Left forelimb (tissue), 1 donor: ENCODE measurements at places on chromosomes 1 and 21.

- no peak for DNase-seq
These were observed 8.5 kb downstream of the STMN1 start for GRCh38 chr1:25897754-25898153.

GRCh38 chr1:16012590-16013219, 5.1 kb downstream of the HSPB7 start:
- no peak for DNase-seq

DNA sequence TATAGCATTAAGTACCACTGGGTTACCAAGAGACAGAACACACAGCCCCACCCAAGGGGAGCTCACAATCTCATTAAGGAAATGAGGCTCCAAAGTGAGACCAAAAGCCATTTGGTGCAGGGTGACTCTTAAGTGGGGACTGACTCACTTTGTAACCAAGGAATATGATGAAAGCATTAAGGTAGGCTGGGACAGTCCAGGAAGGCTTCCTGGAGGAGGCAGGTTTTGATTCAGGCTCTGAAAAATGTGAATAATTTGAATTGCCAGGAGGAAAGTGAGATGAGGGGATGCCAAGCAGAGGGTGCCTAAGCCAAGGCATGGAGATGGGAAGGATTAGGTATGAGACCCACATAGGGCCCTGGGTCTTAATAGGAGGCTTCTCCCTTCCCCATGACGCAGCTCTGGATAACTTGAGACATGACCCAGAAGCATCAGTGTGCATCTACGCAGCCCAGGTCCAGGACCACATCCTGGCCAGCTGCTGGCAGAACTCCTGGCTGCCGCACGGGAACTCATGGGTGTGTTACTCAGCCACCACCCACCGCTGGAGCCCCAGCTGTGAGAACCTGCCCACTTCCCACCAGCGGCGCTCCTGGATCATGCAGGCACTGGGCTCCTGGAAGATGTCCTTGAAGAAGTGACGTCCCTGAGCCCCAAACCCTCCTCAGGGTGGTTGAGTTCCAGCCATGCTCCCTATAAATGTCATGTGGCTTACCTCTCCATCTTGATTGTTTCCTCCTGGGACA, 5.9 kb upstream of the TTC4 start:
- no peak for DNase-seq

DNA sequence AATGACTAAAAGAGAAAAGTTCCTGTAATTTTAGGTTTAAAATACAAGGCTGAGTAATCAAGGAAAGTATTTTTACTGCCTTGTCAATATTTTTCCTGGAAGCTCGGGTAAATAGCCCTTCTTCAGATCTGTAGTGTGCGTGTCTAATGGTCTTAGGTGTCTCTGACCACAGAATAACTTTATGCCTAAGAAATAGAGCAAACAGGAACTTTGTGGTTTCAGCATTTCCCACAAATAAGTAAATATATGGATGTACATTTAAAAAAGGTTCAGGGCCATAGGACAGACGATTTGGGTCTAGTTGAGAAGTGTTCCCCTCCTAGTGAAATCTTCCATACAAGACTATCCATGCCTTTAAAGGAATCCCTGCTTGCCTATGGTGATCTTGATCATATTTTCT, 107.0 kb downstream of the ZC3H11B start:
- no peak for DNase-seq

GRCh38 chr1:63773815-63774616, at the start of gene ROR1:
Gene ROR1 (plus strand): TSS chr1:63774017.
- DNase-seq, result peak; percentile 90

DNA sequence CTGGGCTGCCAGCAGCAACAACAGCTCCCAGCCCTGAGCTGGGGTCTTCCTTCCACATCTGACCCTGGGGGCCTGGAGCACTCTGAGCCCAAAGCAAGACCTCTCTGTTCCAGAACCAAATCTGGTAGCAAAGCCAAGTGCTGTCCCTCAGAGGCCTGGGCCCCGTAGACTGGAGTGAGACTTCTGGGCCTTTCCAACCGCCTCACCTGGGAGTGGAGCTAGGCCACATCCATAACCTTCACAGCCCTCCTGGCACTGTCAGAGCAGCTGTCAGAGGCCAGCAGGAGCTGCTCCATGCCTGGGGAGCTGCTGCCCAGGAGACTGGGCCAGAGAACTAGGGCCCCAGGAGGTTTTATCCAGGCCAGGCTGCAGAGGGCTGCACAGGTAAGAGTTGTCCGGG, 15.4 kb upstream of the SLC5A9 start:
- DNase-seq, result no peak

DNA sequence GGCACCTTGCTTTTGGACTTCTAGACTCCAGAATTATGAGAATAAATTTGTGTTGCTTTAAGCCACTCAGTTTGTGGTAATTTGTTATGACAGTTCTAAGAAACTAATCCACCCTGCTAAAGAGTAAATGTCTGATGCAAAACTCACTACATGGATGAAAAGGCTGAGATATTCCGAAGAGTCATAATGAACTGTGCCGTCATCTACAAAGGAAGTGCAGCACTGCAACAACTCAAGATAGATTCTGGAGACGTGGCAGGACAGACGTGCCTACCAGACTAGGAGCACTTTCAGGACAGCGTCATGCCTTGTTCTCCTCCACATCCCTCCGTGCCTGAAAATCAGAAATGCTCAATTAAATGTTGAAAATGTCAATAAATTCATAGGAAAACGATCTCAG, 24.4 kb upstream of the IRF2BP2 start:
- no peak for DNase-seq

DNA sequence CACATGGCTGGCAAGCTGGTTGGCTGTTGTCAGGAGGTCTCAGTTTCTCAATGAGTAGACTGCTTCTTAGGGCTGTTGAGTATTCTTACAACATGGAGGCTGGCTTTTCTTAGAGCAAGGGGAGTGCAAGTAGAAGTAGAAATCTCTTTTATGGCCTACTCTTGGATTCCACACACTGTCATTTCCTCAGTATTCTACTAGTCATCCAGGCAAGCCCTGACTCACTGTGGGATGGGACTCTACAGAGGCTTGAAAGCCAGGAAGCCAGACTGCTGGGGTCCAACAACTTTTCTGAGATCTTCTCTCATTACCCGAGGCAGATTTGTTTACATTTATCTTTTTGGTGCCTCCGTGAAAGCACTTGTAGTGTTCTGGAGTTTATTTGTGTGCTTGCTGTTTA, 196.2 kb upstream of the APP start:
- no peak for DNase-seq

GRCh38 chr1:91133248-91133647, 111.4 kb upstream of the ZNF644 start:
- no peak for DNase-seq

GRCh38 chr21:17854745-17855144, 35.6 kb upstream of the C21orf91 start:
- DNase-seq, result no peak

GRCh38 chr1:27955076-27955475, 4.7 kb upstream of the XKR8 start:
- DNase-seq, result no peak

GRCh38 chr1:107925565-107925964, 39.4 kb downstream of the VAV3 start:
- DNase-seq, result no peak

DNA sequence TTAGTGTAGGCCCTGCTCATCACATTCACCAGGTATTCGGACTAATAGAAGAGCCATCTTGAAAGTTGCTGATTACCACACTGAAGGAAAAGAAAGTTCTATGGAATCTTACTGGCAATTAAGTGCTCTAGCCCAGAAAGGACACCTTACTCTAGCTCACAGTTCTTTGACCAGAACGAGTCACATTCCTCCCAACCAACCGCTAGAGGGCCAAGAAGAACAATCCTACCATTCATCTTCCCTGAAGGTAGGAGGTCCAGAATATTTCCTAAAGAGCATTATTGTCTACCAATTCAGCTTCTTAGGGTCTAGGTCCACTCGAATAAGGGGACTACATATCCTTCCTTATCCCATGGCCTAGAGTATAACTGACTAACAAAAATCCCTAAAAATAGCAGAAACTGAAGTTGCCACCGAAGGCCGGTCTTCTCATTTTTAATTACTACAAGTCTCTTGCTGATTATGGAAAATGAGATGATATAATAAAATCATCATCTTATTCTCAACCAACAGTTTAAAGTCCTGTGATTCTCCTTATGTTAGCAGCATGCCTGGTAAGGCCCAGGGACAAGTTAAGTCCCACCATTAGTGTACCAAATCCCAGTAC, 2.7 kb upstream of the FMO1 start:
- no peak for DNase-seq

DNA sequence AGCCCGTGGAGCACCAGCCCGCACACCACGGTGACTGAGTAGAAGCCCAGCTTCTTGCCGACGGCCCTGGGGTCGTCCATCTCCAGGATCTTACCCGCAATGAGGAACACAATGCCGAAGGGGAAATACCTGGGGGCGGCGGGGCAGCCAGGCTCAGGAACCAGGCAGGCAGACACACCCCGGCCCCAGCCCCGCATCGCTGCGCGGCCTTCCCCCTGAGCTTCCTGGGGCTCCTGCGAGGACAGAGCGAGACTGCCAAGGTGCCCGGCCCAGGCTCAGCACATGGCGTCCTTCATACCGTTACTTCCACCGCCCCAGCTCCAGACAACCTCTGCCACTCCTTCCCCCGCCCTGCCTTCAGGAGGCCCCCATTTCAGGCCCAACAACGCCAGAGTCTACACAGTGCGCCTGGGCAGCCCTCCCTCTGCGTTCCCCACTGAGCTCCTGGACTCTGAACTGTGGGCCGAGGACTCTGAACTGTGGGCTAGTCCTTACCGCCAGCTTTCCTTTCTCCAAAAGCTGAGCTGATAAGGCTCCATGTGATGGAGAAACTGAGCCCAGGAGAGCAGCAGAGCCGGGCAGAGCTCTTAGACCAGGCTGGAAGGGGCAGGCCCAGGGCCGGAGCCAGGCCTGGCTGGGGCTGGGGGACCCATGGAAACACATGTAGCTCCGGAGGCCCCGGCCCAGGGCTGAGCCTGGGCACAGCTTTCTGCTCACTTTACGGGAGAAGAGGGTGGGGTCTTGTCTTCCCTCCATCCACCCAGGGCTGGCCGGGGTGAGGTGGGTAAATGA, 30.8 kb downstream of the PODN start:
- DNase-seq, result no peak

GRCh38 chr1:152811050-152811449, 721 bp upstream of the LCE1B start:
- DNase-seq, result no peak

DNA sequence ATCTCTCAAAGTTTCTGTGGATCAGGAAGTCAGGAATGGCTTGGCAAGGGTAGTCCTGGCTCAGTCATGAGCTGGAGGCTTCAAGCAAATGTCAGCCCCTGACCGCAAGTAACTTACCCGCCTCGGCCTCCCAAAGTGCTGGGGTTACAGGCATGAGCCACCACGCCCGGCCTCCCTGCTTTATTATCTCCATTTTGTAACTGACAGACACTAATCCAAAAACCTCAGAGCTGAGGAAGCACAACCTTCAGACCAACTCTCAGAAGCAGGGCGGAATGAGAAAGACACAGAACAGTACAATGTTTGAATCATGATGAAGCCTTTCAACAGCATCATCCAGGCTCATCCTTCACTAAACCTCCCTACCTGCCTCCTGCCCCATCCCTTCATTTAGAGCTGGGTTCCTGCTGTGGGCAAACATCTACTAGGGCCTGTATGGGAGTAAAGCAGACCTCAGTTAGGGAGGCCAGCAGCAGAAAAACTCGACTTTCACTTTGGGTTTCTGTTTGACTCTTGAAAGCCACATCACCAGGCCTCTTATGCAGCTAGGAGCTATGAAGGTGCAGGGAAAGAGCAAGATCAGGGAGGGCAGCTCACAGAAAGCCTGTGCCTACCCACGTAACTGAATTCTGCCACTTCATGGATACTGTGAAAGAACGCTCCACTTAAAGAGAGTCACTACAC, 84.4 kb upstream of the RAB4A start:
- DNase-seq, result no peak

DNA sequence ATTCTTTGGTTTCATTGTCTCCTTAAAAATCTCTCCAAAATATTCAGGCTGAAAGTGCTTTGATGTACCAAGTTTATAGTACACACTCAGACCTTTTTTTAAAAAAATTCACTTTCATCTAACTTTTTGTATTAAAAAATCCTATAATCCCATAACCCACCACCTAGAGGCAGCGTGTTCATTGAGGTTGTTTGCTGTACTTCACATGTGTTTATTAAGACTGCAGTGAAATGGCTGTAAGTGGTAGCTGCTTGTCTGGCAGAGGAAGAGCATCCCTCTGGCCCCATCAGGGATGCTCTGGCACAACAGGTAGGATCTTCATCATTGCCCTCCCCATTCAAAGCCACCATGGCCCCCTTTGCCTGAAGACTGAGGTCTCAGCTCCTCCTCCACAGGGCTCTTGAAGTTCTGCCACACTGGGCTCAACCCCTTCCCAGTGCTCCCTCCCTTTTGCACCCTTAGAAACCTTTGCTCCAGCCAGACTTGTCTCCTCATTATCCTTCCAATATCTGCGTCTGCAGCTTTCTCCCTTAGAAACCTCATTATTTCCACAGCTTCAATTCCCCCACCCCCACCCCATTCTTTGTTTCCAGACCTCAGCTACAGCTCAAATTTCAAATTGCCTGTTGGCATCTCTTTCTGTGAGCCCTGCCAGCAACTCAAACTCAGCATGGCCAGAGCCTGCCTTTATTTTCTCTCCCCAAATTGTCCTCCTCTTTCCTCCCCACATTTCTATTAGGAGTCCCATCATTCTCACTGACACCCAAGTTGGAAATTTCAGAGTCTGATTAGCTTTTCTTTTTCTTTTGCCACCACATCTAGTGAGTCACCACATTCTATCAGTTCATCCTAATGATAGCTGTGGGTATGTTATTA, 369.6 kb upstream of the USP24 start:
- peak; percentile 77 for DNase-seq

GRCh38 chr21:38273745-38274542, 17.2 kb downstream of the KCNJ15 start:
- DNase-seq, result no peak

DNA sequence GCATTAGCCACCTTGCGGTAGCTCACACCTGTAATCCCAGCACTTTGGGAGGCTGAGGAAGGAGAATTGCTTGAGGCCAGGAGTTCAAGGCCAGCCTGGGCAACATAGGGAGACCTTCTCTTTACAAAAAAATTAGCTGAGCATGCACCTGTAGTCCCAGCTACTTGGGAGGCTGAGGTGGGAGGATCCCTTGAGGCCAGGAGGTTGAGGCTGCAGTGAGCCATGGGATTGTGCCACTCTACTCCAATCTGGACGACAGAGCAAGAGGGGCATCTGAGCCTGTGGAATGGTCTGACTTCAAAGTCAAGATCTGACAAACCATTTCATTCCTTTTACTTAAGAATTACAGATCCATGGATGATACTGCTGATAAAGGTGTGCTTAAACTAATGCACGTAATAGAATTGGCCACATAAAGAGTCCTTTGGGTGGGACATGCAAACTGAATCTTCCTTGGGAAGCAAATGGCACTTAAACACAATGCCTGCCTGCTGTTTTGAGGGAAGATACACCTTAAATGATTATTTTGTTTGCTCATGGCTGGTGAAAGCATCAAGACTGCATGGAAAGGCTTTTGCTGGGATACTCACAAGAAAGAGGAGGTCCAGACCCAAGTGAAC, 2.5 kb upstream of the TMEM201 start:
- no peak for DNase-seq

- no peak for DNase-seq
These were observed 27.0 kb downstream of the SNX27 start for GRCh38 chr1:151638812-151639211.

GRCh38 chr1:197526736-197527371, 248.4 kb downstream of the DENND1B start:
- no peak for DNase-seq

GRCh38 chr1:19390166-19390850, 78.2 kb downstream of the SLC66A1 start:
- DNase-seq, result no peak
